Esophagus squamous epithelium (tissue), 5 donors: ENCODE measurements at places on chromosomes 6 and 20.

DNA sequence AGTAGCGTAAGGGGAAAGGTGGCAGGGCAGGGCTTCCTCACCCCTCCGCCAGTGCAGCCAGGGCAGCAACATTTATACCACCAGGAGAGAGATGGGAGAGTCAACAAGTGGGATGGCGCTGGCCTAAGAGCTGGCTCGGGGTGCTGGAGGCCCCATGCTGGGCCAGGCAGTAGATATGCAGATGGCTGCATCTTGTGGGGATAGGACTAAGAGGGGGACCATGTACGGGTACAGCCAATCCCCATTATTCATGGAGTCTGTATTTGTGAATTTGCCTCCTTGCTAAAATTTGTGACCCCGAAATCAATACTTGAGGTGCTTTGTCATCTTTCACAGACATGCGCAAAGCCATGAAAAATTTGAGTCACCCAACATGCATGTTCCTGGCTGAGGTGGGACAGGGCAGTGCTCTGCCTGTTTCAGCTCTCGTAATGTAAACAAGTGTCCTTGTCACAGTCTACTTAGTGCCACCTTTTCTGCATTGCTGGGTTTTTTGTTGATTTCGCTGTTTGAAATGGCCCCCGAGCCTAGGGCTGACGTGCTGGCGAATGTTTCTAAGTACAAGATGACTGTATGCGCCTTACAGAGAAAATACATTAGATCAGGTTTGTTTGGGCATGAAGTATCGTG lies 27.5 kb upstream of the TAF8 start:
- no peak for DNase-seq

DNA sequence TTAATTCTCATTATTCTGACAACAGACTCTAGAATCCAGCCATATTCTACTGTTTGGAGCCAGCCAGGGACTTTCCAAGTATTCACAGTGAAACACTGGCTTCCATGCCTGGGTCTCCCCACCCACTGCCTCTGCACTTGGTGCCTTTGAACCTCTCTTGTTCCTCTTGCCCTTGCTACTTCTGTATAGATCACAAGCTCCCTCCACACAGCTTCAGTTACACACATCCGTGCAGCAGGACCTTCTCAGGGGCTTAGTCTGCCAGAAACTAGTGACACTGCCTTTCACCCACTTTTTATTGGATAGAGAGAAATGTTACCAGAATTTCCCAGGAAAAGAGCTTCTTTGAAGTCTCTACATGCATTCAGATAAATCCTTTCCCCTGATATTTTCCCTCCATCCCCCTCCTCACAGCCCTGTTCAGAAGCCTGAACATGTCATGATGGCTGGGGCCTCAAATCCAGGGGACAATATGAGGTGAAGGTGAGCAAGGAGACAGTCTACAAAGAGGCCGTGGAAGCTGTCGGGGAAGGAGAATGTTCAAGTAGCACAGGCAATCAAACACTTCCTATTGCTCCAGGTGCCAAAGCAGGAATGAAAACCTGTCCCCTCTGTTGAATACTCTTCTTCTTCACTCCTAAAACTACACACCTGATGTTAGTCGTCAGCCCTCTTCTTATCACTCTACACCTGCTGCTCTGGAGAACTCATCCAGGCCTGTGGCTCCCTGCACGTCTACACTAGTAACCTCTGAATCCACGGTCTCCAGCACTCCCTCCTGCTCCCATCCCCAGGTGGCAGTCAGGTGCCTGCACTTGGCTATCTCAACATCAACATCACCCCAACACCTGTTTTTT lies 20.2 kb upstream of the HLA-DOA start:
- DNase-seq = peak; percentile 18

DNA sequence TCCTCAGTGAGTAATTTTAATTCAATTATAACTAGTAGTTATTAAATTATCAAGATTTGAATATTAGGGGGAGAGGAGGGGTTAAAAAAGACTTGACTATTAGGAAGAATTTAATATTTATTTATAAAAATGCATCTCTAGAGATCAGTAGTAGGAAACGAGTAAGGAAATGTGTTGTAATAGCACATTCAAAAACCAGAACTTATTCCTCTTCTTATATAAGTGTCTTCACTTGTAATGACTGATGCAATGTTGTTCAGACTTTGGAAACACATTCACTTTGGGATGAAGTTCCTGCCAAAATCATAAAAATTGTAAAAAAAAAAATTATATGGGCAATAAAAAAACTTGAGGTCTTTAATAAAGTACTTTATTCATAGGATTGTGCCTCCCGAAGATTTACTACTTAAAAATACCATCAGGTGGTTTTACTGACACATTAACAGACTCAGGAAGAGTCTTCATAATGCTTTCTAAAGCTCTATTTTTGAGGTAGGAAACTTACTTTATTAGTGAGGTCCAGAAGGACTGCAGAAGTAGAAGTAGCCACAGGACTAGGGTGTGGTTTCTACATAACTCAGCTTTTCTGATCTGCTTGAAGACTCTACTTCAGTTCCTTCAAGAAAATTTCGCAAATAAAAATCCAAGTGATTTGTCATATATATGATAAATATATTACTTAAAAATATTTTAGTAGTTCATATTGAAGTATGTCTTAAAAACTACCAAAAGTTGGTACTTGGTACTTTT lies 59.8 kb downstream of the CCDC170 start:
- DNase-seq = no peak

GRCh38 chr20:38066969-38067716 lies 33.6 kb downstream of the RPRD1B start:
- DNase-seq = no peak

GRCh38 chr6:14235653-14236356 lies 118.2 kb downstream of the CD83 start:
- DNase-seq = no peak

- no peak for DNase-seq
Observed at GRCh38 chr6:157487110-157487773, 106.3 kb downstream of the ZDHHC14 start.

DNA sequence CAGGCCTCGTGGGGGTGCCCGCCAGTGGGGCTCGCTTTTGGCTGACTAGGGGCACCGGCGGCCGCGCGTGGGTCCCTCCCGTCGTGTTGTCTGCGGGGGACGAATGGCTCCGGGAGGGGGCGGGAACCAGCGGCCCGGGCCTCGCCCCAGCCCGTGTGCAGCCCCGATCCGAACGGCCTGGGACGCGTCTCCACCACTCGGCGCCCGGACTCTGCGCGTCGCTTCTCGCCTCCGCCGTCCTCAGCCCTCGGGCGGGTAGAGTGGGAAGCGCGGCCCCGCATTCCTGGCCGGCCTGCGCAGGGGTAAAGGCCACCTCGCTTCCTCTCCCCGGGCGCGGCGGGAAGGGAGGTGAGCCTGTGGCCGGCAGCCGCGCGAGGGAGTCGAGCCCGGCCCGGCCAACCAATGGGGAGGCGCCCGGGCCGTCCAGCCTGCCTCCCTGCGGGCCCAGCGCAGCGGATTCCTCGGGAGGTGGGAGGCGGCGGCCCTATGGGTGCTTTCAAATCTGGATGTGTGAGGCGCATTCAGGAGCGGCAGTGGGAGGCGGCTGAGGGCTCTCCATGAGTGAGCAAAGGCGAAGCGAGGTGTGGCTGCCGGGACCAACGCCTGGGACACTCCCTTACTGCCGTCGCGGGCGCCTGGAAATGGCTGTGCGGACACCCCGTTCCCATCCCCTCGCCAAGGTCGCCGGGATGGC lies 1.1 kb upstream of the ZBTB46 start:
- no peak for DNase-seq

DNA sequence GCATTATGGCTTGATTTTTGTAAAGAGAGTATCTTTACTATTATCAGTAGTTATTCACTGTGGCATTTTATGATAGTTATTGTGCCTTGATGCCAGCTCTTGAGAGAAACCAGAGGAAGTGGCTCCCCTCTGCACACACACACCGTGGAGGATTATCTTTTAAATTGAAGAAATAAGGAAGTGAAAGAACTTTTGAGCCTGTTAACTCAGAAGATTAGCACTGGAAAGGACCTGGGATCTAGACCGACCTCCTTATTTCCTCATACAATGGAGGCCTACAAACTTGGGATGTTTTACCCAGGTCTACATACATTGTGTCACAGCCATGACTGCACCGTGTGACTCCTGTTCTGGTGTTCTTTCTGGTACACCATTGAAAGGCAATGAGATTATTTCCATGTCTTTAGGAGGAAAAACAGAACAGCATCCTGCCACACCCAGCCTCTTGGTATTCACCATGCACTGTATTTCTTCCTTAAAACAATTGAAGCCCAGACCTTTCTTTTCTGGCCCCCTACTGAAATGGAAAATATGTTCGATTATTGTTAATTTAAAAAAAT lies 40.6 kb downstream of the HECA start:
- DNase-seq = no peak

GRCh38 chr6:126127659-126128058 lies 141.3 kb downstream of the TRMT11 start:
- no peak for DNase-seq

GRCh38 chr6:148990403-148990802 lies 243.6 kb downstream of the UST start:
- DNase-seq = no peak

- DNase-seq = no peak
Observed at GRCh38 chr6:90569223-90569622, 17.6 kb downstream of the MAP3K7 start.

DNA sequence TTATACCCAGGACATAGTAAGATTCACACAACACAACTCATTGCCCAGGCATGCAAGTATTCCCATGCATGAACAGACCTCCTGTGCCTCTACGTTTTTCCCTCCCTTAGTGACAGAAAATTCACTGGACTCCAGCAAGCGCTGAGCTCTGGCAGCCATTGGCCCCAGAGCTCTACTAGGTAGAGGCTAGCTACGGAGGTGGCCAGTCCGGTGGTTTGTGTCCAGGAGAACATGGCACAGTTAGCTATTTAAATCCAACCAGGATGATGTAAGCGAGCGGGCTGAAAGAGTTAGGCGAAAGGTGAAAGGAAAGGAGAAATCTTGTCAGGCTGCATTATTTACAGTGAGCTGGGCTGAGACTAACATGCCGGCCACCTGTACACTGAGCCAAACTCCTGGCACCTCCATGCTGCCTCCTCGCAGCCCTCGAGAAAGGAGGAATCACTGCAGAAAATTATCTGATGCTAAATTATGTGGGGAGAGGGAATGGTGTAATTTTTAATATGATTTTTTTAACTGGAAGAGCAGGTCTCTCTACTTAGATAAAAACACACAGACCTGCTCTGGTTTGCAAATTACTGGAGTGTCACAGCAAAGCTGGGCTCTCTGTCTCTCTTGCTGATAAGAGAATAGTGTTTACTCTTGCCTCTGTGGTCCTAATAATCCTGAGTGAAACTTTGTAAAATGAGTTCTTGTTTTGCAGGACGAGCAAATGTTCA lies 50.1 kb upstream of the ARMC2 start:
- no peak for DNase-seq

GRCh38 chr6:87745966-87746721 lies 44.1 kb upstream of the AKIRIN2 start:
- no peak for DNase-seq

DNA sequence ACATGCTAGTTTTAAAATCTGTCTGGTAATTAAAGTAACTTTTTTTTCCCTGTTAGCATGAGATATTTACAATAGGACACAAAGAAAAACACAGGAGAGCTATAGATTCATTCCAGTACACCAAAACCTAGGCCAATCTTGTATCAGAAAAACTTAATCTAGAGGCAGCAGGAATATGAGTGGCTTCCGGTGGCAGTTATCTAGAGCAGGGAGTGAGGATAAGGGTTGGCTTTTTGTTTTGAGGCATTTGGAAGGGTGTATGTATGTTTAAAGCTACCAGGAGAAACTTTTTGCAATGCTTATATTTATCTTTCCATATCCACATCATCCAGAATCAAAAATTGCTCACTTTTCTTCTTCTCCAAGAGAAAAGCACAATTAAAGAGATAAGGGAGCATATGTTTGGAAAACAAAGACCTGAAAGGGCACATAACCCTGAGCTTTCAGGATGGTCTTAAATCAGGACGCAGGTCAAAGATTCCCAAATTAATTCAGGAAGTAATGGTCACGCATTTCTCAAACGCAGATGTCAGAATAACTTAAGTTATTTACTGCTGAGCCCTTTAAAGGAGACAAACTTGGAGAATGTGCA lies 13.1 kb downstream of the TFAP2A start:
- no peak for DNase-seq

DNA sequence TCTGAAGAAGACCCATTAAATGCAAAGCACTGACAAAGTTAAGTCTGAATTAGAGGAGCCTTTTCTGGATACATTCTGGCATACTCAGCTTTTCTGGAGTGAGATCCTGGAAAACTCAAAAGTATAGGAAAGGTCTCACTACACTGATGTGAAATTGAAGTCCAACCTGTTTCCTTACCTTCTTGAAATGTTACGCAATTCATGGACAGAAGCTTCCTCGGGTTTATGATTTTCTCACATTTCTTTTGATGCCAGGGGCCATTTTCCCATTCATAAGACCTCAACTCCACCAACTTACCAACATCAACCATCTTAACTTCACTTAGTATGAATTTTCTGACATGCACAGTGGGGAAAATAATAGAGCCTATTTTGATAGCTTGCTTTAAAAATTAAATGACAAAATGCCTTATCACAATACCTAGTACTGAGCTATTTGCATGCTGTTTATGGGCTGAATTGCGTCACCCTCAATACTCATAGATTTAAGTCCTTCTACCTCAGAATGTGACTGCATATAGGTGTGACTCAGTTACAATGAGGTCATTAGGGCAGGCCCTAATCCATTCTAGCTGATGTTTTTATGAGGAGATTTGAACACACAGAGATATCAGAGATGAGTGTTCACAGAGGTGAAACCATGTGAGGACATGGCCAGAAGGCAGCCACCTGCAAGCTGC lies 73.4 kb upstream of the RAB32 start:
- no peak for DNase-seq

- DNase-seq = no peak
Observed at GRCh38 chr20:373171-373890, 7.2 kb upstream of the TRIB3 start.

- DNase-seq = no peak
Observed at GRCh38 chr20:18304618-18305017, 16.3 kb downstream of the ZNF133 start.

- DNase-seq = no peak
Observed at GRCh38 chr6:38631186-38631783, 8.4 kb downstream of the BTBD9 start.

DNA sequence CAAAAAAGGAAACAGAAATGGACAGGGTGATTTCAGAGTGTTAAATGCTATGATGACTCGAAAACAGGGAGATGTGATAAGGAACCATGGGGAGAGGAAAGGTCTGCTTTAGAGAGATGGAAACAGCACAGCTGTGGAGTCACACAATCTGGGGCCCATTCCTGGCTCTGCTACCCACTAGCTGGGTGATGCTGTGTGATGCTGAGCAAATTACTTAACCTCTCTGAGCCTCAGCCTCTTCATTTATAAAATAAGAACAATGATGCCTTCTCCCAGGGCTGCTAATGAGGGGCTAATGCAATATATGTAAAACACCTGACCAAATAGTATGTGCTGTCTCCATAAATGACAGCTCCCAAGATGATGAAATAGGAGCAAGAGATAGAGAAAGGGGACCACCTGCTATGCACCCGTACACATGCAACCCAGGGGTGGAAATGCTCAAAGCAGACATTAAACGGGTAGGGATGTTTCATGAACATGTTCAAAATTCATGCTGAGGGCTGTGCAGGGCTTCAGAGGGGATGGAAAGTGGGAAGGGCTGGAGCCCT lies 27.7 kb downstream of the MDGA1 start:
- no peak for DNase-seq
